ENCODE measurements at places on chromosomes 4 and X.

GRCh38 chr4:48015678-48016077 lies 803 bp downstream of the CNGA1 start:
- DNase-seq = no peak

DNA sequence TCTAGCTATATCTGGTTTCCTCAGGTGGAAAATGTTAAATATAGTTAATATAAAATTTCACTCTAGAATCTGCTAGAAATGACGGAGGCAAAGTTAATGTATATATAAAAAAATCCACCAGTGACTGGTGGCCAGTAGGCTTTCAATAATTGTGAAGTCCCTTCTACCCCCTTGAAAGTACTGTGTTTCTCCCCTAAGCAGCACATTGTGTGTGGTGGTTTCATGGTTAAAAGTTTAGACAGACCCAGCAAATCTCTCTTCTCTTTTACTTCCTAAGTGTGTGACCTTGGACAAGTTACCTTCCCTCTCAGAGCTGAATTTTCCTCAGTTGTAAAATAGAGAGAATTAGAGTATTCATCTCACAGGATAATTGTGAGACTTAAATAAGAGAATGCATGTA lies 600 bp upstream of the HEPH start:
- no peak for DNase-seq

DNA sequence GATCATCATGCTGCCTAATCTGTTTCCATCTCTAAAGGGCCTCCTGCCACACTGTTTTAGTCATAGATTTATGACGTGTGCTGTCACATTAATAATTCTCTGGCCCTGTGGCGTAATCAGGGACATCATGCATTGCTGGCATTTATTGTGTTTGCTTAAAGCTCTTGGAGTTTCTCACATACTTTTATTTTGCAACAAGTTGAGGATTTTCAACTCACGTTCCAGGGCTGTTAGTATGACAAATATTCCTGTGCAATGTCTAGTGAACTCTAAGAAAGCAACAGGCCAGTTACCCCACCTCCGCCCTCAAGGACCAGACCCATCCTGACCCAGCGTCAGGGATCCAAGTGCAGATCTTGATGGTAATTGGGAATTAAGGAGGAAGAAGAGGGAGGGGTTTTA lies 7.8 kb upstream of the PIGA start:
- DNase-seq = no peak

DNA sequence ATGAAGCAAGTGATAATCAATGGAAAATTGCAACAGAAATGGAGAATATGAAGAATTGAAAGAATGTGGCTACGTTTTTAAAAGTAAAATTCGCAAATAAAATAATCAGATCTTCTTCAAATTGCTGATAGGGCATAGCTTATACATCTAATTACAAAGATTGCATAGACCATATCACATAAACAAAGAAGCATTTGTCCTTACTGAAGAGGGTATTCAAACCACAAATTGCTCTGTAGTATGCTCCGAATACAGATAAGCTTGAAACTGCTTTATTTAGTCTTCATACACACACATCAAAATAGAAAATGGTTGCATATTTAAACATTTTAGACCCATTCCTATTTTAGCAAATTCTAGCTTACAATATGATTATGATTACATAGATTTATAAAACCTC lies 206.7 kb upstream of the SLIT2 start:
- DNase-seq = no peak

DNA sequence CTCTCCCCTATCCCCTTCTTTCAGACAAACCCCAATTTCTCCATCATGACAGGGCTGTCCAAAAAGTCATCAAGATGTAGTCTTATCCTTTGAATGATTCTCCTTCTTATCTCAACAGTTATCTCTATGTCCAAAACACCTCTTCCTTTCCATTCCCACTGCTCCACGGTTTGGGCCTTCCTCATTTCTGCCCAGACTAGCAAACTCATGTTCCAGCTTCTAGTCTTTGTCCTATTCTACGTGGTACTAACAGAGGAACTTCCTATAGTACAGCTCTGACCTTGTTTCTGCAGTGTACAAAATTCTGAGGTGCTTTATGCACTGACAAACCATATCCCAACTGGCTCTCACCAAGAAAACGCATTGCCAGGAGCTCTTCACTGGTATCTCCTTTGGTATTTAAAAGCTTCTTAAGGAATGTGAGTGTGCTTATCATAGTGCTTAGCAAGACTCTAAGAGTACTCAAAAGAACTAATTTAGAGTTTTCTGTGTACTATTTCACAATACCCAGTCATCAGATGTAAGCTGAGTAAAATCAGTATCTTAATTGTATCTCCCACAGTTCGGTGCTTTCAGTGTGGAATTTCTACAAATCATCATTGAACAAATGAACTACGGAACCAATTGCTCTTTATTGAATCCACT lies 65.5 kb downstream of the MAML3 start:
- no peak for DNase-seq

DNA sequence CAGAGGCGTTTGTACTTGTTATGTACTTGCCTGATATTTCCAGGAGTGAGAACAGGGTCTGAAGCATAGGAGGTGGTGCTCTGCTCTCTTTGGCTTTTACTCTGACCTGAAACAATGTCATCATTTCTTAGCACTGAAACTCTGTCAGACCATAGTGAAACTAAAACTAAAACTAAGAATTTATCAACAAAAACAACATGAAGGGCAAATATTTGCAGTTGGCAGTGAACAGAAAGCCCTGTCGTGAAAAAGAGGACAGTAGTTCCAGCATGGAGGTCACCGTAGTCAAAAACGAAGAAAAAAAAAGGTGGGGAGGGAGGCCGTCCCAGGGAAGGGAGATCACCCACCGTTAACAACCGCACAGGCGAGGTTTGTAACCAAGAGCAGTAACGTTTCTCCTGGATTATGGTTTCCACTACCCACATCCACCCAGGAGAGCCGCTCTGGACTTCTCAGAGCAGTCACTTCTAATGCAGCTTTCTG lies 97.5 kb downstream of the ANK2 start:
- DNase-seq = no peak

DNA sequence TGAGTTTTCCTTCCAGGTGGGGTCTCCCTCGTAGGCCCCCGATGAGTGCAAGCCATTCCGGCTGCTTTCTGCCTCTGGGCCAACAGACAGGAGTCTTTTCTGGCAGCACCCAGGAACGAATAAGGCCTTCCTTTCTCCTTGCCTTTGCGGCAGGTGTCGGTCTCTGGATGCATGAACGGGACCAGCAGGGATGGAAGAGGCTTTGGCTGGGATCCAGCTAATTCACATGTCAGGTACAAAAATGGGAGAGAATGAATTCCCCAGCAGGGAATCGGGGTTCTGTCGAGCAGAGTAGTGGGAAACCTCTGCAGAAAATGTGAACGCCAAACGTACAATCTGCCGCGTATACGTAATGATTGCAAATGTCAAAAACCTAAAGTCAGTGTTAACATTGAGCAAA lies 146.1 kb upstream of the TBL1X start:
- DNase-seq = no peak

DNA sequence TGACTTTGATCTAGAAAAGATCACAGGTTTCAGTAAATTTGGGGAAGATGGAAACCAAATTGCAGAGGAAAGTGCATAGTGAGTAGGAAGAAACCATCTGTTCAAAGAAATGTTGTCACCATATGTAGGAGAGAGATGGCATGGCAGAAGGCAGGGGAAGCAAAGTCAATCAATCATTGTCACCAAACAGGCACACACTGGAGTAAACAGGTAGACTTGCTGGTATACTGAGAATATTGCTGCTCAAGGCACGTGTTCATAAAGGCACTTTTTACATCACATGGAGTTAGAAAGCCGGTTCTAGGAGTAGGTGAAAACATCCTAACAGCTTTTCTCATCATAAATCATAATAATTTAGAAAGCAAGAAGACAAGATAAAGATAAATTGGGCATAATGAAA lies 550.5 kb upstream of the FAT1 start:
- DNase-seq = no peak

DNA sequence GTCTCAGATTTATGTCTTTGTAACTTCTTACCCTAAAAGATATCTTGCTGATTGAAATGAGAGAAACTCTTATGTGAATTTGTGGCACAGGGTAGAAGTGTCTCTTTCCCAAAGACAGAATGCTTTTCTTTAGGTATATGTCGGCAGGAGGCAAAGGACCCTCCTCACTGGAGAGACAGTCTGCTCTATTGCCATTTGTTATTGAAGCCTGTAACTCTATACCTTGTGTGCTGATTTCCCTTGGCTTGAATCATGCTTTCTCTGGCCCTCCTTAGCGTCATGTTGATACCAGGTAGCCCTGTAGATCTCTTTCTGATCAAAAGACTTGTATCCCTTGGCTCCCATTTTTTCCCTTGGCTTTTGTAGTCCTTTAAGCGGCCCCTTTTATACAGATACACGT lies 284.3 kb downstream of the CXXC4 start:
- no peak for DNase-seq

- DNase-seq = peak; percentile 96
These were observed 350.9 kb downstream of the MID1IP1 start for GRCh38 chrX:39152106-39152649.

DNA sequence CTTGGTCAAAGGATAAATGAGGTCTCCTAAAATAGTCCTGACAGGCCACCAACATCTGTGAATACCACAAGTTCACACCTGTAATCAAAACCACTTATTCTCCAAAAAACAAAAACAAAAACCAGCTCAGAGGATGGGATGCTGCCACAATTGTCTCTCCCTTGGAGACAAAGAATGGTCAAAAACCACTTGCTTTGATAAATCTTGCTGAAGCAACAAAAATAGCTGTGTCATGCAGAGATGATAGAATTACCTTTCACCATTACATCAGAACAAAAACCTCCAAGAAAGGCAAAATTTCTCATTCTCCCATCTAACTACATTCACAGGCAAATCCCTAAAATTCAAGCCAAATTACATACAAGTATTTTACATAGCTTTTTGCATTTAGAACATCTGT lies 180.4 kb downstream of the MAML3 start:
- DNase-seq = no peak

DNA sequence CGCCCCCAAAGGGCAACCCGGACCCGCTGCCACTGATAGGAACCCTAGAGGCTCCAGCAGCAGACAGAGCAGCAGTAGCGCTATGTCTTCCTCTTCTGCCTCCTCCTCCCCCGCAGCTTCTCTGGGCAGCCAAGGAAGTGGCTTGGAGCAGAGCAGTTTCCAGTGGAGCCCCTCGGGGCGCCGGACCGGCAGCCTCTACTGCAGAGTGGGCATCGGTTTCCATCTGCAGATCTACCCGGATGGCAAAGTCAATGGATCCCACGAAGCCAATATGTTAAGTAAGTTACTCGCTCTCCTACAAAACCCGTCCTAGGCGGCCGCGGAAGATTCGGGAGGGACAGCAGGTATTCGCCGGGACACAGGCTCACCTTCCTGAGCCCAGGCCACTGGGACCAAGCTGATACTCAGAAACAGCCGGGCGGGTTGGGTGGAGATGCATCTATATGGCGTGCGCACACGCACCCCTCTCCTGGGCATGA lies 477 bp downstream of the FGF5 start:
- DNase-seq = no peak

DNA sequence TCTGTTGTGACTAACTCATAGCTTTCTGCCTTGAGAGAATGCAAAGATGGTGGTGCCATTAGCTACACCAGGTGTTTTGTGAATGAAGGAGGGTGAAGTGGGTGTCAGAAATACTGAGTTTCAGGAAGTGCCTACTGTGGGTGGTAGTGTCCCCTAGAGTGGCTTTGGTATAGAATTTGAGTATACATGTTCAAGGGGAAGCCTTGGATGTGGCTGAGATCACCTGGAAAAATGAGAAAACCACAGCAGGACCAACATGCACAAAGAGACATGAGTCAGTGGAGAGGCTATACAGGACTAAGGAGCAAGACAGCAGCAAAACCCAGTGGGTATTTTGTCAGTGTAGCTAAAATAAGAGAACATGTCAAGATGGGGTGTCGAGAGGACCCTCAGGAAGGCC lies 204.3 kb upstream of the TBL1X start:
- DNase-seq = no peak

DNA sequence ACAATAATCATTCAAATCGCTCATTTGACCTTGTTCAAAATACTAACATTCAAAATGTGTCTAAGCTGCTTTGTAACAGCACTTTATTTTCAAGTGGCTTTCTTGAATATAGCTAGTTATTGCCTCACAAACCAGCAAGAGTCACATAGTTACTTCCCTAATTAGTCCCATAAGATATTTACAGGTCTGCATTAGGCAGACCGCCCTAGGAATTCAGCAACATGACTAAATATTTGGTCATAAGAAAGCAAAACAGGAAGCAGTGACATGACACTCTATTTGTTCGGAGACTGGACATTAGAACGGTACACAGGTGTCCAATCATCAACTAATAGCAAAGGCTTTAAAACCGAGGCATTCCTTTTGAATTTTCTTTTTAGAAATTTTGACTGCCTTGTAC lies 262.0 kb downstream of the COL25A1 start:
- DNase-seq = no peak

DNA sequence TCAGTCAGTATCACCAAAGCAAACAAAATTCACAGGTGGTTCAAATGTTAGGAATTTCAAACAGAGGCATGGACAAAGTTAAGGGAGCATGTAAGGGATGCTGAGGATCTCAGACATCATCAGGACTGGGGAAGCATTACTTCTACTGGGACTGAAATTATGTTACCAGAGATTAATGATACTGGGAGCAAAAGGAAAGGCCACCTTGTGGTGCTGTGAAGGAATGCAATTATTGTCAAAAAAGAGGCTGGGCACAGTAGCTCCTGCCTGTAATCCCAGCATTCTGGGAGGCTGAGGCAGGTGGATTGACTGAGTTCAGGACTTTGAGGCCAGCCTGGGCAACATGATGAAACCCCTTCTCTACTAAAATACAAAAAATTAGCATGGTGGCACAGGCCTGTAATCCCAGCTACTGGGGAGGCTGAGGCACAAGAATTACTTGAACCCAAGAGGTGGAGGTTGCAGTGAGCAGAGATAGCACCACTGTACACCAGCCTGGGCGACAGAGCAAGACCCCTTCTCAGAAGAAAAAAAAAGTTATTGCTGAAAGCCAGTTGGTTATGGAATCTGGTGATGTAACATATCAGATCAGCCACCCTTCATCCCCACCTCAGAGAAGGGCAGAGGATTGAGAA lies 954.3 kb downstream of the PCDH7 start:
- DNase-seq = no peak

- DNase-seq = no peak
These were observed 8.7 kb upstream of the TIMM8A start for GRCh38 chrX:101357166-101357795.

- no peak for DNase-seq
These were observed 833.6 kb upstream of the AGA start for GRCh38 chr4:178275671-178276360.

GRCh38 chr4:112083587-112084347 lies 61.5 kb upstream of the FAM241A start:
- no peak for DNase-seq

GRCh38 chr4:73705056-73705432 lies 35.3 kb upstream of the CXCL8 start:
- no peak for DNase-seq

GRCh38 chr4:40178672-40179071 lies 18.2 kb upstream of the RHOH start:
- DNase-seq = no peak

- DNase-seq = no peak
These were observed 296.0 kb upstream of the SFRP2 start for GRCh38 chr4:154084864-154085263.

- DNase-seq = no peak
These were observed 415 bp downstream of the SHISA3 start for GRCh38 chr4:42397635-42398170.
